ENCODE measurements at places on chromosomes 11 and 22.

GRCh38 chr22:16559056-16559955, 33.3 kb downstream of the CCT8L2 start:
- DNase-seq = no peak

DNA sequence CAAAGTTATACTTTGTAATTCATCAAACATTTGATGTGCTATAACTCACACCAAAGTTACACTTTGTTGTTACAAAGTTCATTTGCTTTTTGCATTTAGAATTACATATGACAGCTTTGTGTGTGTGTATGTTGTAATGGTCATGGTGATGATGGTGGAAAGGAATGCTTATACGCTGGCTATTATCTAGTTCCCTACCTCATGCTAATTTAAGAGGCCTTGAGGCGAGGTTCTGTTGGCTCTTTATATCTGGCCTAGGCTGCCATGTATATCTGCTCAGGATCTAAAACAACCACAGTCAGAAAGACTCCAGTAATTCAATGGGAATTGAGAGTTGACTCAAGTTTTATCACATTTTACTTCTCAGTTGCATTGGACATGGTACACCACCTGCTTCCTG, 123.4 kb downstream of the SLC17A6 start:
- DNase-seq = no peak

GRCh38 chr11:72939031-72939430, 124.8 kb downstream of the ATG16L2 start:
- DNase-seq = no peak

DNA sequence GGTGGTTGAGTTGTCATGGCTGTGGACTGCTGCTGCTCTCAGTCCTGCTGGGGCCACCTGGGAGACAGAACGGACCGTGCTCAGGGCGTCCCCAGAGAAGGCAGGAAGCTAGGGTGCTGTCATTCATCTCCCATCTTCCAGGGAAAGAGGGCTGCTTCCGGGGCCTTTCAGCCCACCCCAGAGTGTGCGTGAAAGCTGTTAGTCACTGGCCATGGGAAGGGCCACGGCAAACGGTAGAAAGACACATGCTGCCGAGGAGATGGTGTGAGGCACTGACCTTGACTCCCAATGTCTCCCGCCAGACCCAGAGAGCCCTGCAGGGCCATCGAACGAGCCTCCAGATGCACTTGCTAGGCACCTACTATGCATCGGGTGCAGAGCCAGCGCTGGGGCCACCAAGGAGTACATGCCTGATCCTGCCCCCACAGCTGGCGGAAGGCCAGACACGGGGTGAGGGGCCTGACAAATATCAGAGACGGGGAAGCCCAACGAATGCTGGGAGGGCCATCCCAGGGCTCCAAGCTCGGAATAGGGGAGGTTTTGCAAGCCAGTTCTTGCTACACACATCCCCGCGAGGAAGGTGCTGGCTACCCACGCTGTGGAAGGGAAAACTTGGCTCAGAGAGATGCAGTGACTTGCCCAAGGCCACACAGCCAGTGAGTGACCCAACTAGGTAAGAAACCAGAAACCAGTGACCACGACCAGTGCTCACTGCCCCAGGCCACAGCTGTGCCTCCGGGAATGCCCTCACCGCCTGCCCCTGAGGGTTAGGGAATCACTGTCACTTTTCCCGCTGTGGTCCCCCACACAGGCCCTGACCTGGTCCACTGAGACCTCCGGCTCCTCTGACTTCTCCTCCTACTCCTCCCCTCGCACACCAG, 10.1 kb downstream of the RAC2 start:
- DNase-seq = no peak

DNA sequence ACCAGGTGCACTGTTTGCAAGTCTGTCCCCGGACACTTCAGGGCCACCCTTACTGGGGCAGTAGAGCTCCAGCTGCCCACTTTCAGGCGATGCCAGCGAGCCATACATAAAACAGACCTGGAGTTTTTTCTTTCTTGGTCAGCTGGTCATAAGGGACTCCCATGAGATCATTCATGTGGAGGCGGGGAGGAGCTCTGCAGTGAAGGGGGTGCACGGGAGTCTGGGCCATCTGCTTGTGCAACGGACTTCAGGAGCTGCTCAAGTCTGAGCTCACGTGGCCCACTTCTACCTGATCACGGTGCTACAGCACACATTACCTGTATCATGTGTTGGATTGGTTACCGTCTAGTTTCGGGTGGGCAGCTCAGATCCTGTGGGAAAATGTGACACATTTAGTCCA, 9.2 kb upstream of the MRGPRF start:
- no peak for DNase-seq

- DNase-seq = no peak
Measured at GRCh38 chr22:48675141-48675829, 1152.4 kb downstream of the BRD1 start.

GRCh38 chr11:73194034-73194507, 24.0 kb upstream of the P2RY2 start:
- DNase-seq = no peak

GRCh38 chr11:9600644-9601036, 27.2 kb downstream of the WEE1 start:
- DNase-seq = no peak

- DNase-seq = no peak
Measured at GRCh38 chr11:43871051-43871450, 9.6 kb upstream of the ALKBH3 start.

- peak; percentile 71 for DNase-seq
Measured at GRCh38 chr11:79330651-79331050, 110.2 kb downstream of the TENM4 start.

DNA sequence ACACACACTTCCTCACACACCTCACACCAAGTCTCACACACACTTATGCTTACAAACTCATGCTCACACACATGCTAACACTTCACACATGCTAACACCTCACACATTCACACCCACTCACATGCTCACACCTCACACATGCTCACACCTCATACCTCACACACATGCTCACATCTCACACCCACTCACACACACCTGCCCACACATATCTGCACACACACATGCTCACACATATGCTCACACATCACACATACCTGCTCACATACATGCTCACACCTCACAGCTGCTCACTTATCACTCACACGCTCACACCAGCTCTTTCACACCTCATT, 4.5 kb upstream of the MYBPC3 start:
- no peak for DNase-seq

DNA sequence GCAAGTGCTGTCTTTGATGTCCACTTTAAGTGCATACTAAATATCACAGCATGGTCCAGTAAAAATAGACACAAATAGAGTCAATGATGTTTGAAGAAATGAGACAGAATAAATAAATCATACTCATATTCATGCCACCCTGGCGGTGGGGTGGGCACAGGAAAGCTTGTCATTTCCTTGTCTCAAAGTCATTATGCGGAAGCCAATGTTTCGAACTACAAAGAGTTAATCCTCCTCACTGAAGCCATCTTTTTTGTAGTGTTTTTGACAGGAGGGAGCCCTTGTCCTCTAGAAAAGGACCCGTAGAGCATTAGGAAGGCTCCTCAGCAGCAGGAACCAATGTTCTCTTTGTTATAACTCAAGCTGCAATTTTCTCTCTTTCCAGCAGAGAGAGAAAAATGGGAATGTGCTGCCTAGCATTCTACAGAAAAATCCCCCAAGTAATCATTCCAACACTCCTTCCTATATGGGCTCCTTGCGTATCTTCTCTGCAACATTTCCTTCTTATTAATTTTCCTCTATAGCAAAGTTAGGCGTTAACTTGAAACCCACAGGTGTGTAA, 30.6 kb downstream of the SC5D start:
- DNase-seq = no peak

- no peak for DNase-seq
Measured at GRCh38 chr11:75055511-75055910, 41.2 kb downstream of the OR2AT4 start.

DNA sequence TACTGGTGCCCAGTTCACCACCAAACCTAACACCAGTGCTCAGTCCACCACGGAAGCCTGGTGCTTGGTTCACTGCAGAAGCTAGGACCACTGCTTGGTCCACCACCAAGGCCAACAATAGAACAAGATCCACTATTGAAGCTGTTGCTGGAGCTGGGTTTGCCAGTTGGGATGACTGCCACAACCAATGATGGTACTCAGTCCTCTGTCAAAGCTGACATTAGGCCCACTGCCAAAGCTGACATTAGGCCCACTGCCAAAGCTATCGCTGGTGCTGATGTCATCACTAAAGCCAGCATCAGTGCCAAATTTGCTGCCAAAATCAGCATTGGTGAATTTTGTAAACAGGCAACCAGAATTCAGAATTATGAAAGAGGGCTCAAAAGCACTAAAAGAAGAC, 1850.2 kb upstream of the RAG2 start:
- no peak for DNase-seq

DNA sequence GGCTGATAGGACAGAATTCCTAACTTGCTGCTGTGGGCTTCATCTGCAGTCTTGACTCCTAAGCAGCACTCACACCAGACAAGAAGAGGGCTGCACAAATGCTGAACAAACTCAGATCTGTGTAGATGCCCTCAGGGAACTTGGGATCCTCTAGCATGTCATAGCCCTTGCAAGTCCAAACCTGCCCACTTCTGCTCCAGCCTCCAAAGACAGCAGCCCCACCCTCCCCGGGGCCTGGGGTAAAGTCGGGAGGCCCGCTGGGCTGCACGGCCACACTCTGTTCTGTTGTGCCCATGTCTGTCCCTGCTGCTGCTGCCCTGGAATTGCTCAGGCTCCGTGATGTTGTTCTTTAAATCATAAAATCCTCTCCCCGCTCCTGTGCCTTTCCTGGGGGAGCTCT, 28.3 kb downstream of the DRD2 start:
- DNase-seq = no peak

GRCh38 chr11:114058871-114059277, 637 bp upstream of the ZBTB16 start:
- no peak for DNase-seq

GRCh38 chr11:120710354-120711131, 199.0 kb downstream of the GRIK4 start:
- DNase-seq = no peak

- no peak for DNase-seq
Measured at GRCh38 chr11:43924112-43924855, 18.2 kb upstream of the C11orf96 start.

GRCh38 chr11:115590254-115590653, 86.0 kb upstream of the CADM1 start:
- DNase-seq = no peak

GRCh38 chr22:38784856-38785255, 9.1 kb downstream of the DNAL4 start:
- no peak for DNase-seq

GRCh38 chr11:129681344-129682114, 134.1 kb upstream of the TMEM45B start:
- DNase-seq = no peak

- no peak for DNase-seq
Measured at GRCh38 chr11:131467645-131468394, 97.4 kb downstream of the NTM start.

DNA sequence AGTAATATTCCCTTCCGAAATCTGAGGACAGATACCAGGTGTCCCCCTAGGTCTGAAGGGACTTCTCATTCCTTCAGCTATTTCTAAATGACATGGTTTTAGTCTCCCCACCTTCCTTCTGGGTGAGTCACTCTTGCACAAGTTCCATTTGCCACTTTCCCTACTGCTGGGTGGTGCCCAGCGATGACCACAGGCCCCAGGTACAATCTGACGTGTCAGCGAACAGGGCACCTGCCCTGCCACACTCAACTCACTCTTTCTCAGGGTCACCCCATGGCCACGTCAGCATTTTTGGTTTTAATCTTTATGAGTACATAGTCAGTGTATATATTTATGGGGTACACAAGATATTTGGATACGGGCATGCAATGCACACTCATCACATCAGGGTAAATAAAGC, 17.2 kb downstream of the POU2AF1 start:
- DNase-seq = no peak

DNA sequence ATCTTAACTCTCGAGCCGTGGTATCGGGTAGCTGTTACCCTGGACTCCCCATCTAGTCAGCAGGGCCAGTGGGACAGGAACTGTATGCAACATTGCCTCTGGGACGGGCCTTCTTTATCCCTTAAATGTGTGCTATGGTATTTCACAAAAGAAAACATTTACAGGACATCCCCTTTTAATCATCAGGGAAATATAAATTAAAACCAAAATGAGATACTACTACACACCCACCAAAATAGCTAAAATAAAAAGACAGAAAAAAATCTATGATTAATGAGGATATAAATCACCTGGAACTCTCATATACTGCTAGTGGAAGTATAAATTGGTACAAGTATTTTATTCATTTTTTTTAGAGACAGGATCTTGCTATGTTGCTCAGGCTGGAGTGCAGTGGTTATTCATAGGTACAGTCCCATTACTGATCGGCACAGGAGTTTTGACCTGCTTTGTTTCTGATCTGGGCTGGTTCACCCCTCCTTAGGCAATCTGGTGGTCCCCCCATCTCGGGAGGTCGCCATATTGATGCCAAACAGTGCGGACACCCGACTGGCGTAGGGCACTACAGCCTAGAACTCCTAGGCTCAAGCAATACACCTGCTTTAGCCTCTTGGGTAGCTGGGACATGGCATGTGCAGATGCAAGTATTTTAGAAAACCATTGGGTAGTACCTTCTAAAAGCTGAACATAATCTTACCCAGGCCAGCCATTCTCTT, 9.3 kb downstream of the RSPH14 start:
- DNase-seq = no peak

DNA sequence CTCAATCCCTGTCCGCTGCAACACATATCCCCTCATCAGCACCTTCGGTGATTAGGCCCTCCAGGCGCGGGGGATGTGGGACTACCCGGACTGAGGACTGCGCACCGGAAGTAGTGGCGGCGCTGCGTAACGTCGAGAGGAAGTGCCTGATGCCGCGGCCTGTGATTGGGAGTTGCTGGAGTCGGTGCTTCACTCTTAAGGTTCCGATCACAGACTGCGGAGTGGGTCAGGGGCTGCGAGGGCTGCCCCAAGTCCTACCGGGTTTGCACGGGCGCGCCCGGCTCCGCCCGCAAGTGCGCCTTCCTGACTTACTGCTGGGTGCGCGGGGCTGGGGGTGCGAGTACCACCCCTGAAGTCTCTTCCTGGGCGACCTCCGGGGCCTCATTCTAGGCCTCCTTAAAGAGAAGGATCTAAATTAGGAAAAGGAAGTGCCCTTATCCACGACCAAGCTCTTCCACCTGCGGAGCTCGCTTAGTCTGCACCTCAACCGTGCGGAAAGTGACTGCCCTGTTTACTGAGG, at the start of gene ALKBH3:
Gene ALKBH3, plus strand, starts transcription at position 192 of the 520 bp plus-strand sequence. CDS start 1,822 bp downstream, outside the sequence.
- DNase-seq = peak; percentile 95

GRCh38 chr22:44546686-44547310, 48.8 kb upstream of the RTL6 start:
- no peak for DNase-seq

DNA sequence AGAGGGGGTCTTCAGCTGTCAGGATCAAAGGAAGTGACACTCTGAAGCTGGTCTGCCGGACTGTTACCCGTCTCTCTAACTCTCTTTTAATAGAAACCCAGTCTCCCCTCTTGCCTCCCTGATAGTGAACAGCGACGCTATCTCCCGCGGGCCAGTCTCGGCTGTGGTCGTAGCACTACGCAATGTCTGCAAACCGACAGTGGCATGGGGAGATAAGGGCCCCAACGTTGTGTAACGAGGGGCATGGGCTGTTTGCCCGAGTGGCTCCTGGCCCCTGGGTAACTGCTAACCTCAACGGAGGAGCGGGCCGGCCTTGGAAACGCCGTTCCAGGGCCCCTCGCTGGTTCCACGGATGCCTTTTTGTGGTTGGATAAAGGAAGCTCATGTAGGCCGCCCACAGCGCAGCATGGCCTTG, 23.3 kb downstream of the ZBTB16 start:
- peak; percentile 100 for DNase-seq

- DNase-seq = no peak
Measured at GRCh38 chr11:115784796-115785521, 280.7 kb upstream of the CADM1 start.

Data from OCI-M1 (cell line).